Left renal cortex interstitium (tissue), 4 donors: ENCODE measurements at places on chromosomes 3 and 15. TPM values are rescaled to one million over a fixed set of nuclear protein-coding genes. Genes with fewer than 3 reads are reported as not detected.

- no peak for DNase-seq
Observed at GRCh38 chr3:195450731-195451229, 8.0 kb upstream of the ACAP2 start.

DNA sequence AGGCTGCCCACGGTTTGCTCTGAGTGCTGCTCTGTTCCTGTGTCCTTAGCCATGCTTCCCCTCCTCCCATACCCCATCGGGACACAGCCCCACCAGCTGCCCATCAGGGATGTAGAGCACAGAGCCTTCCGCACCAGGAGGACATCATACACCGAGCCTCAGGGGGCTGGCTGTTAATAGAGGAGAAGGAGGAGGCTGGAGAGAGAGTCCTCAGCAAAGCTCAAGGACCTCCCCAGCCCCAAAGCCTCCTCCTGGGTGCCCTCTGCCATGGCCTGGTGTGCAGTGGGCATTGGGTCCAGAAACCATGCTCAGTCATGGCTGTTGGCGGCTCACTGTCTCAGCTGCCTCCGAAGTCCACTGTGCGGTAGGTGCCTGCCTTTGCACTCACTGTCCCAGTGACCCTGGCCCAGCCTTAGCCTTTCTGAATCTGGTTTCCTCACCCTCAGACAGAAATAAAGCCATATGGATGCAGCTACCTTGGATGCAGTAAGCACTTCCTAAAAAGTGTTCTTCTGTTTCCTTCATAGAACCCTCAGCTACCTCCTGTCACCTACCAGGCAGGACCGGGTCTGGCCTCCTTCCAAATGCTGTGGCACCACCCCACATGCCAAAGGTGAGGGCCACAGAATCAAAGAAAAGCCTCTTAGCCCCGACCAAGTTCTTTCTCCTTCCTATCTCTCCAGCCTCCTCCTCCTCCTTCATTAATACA is 53.9 kb downstream of the ACAD9 start:
- no peak for DNase-seq

GRCh38 chr3:56884387-56884786 is 82.6 kb upstream of the ARHGEF3 start:
- DNase-seq = no peak

- DNase-seq = no peak
Observed at GRCh38 chr15:60740787-60741354, 261.9 kb upstream of the ICE2 start.

- no peak for DNase-seq
Observed at GRCh38 chr3:183967693-183968092, 50.0 kb downstream of the ABCC5 start.

Gene ZNF592
- polyA plus RNA-seq = 24.8 TPM

Gene CPLX3
- not detected for polyA plus RNA-seq

Gene NR2E3
- polyA plus RNA-seq = 0.32 TPM
